Activated CD4-positive, alpha-beta T cell treated with anti-CD3 and anti-CD28 coated beads, Interleukin-2, amount 50 U/mL, for 1 hour (primary cell): ENCODE measurements at places on chromosomes 11 and 22.

GRCh38 chr22:47779474-47779873 is 1017.0 kb downstream of the TBC1D22A start:
- no peak for DNase-seq

DNA sequence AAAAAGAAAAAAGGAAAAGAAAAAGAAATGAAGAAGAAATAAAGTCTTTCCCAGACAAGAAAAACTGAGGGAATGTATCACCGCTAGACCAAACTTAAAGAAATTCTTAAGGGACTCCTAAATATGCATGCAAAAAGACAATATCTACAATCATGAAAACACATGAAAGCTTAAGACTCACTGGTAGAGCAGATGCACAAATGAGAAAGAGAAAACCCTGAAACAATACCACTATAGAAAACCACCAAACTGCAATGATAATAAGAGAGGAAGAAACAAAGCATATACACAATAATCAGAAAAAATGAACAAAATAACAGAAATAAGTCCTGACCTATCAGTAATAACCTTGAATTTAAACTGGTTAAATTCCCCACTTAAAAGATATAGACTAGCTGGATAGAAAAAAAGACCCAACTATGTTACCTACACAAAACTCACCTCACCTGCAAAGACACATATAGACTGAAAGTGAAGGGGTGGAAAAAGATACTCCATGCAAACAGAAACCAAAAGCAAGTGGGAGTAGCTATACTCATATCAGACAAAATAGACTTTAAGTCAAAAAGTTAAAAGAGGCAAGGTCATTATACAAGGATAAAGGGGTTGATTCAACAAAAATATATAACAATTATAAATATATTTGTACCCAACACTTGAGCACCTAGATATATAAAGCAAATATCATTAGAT is 61.3 kb upstream of the NARS2 start:
- DNase-seq: no peak

GRCh38 chr11:75891947-75892739 is 77.1 kb downstream of the UVRAG start:
- DNase-seq: no peak

DNA sequence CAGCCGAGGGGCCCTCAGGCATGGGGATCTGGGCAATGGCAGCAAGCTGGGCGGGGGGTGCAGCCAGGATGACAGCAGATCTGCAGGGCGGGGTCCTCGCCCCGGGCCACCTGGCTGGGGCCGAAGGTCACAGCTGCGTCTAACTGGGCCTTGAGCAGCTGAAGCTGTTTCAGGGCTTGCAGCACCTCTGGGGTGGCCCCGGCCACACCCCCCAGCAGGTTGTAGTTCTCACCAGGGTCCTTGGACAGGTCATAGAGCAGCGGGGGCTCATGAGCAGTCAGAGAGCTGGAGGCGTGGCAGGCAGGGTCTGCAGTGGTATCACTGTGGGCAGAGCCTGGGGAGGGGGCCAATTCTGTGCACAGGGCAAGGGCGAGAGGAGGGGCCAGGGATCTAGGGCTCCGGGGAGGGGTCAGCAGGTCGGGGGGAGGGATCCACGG is 2.8 kb downstream of the ARSA start:
- DNase-seq: no peak

DNA sequence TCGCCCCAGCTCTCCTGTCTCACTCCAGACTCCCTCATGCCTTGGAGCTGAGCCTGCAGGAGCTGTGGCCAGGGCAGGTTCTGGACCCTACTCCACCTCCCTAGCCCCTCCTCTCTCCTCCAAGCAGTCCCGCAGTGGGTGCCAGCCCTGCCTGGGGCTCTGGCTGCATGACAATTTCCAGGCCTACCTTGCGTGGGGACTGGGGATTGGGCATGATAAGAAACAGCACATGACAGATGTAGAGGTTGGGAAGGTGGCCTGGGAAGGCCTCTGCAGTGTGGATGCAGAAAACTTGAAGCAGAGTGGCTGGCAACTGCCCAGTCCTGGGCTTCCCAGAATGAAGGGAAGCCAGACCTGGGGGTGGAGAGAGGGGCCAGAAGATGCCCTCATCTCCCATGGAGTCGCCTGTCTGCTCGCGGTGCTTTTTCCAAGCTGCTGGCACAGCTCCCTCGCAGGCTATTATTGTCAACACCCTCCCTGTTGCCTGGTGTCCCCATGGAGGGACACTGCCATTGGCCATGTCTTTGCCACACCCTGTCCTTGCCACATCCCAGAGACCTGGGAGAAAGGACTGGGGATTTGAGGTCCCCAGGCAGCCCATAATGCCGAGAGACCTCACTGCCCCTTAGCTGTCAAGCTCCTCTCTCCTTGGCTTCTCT is 48.9 kb upstream of the CDON start:
- no peak for DNase-seq

DNA sequence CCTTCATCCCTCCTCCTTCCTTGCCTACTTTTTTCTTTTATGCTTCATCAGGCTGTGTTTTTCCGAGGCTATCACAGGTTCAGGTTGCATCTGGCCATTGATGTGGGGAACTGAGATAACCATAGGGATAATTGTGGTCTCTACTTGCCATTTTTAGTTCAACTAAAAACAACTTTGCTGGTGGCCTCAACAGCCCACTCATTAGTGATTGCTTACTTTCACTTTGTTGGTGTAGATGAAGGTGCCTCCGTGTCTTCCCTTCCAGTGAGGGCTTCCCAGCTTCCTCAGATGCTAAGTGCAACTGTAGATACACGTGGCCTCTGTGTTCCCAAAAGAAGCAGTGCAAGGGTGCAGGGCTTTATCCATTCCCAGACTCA is 35.0 kb downstream of the KCNJ1 start:
- no peak for DNase-seq

DNA sequence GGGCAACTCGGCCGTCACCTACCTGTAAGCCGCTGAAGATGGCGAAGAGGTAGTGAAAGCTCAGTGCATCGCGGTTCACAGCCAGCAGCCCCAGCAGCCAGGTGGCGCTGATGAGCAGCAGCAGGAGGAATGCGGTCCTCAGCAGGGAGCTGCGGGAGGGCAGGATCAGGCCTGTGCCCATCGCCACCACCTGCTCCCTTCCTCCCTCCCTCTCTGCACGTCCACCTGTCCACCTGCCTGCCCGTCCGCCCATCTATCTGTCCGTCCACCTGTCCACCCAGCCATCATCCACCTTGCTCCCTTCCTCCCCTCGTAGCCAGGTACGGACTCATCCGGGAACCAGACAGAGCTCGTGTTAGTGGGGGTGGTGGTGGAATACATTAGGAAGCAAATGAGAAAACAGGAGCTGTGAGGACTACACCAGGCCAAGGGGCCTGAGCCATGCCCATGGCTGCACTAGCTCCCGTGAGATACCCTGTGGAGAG is 32.2 kb downstream of the TRMU start:
- peak; percentile 71 for DNase-seq

DNA sequence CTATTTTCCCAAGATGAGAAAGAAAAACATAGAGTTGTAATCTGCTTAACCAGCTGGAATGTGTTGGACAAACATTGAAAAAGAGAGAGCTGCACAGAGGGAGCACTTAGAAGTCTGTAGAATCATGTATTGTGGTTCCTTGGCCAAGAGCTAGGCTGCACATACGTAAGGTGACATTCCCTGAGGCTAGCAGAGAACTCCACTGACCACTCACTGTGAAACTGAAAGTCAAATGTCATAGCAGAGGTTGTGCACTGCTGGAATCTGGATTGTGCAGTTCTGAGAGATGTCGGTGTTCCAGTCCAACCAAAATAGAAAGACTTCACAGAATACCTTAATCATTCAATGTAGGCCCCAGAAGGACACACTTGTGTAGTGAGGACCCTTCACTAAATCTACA is 772.8 kb upstream of the RAG2 start:
- DNase-seq: no peak

GRCh38 chr22:17866621-17867020 is 92.4 kb upstream of the BID start:
- no peak for DNase-seq

GRCh38 chr11:88508759-88509581 is 171.4 kb upstream of the CTSC start:
- DNase-seq: no peak

- DNase-seq: no peak
Measured at GRCh38 chr11:69040581-69041260, 8.0 kb upstream of the TPCN2 start.

DNA sequence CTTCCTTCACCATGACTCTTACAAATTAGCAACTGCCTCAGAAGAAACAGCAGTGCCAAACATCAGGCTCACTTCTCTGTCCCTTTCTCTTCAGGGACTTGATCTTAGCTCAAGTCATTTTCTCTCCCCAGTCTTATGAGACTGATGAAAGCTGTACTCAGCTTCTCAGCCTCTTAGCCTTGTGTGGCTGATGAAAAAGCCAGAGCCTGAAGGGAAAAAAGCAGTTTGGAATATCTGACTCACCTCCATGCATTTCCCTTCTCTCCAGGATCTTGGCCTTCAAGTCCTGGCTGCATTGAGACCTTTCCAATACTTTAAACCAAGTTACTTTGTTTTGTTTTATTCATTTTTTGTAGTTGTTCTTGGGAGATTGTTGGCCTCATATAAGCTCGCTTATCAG is 195.9 kb downstream of the SPON1 start:
- no peak for DNase-seq

DNA sequence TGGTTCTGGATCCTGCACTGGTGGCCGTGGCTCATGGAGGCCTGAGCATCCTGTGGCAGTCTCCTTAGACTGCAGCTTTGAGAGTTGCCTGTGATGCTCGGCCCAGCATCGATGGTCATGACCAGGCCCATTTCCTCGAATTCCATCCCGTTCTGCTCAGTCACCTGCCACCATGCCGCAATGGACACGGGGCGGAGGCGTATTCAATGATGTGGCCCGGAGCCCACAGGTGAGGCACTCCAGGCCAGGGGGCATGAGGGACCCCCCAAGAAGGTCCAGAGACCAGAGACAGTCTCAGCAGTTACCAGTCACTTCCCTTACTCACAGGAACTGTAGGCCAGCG is 53.6 kb downstream of the SHANK2 start:
- DNase-seq: no peak

GRCh38 chr11:76662656-76663485 is 7.7 kb downstream of the LRRC32 start:
- no peak for DNase-seq
